Fibroblast of lung (primary cell): ENCODE measurements at places on chromosomes 11 and 22. TPM values are rescaled to one million over a fixed set of nuclear protein-coding genes. Genes with fewer than 3 reads are reported as not detected.

DNA sequence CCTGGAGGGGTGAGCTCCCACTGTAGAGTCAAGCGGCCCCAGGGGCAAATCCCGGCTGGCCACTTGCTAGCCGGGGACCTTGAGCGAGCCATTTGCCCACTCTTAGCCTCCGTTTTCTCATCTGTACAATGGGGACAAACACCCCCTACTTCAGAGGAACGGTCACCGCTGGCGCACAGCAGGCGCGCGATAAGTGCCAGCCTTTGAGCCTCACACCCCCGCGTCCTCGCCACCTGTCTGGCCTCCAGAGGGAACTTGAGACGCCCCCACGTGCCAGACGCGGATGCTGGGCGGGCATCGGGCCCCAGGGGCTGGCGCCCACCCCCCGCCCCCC lies 72.6 kb upstream of the TCF20 start:
- no peak for DNase-seq
- no peak overlapping the region for H3K27ac ChIP-seq
- H3K36me3 ChIP-seq = no peaks in the 10 kb centered on the region
- H3K4me1 ChIP-seq = no peaks in the 10 kb centered on the region
- H3K27me3 ChIP-seq = peaks cover 2% of the 10 kb centered on the region
- H3K4me3 ChIP-seq = no peak overlapping the region

GRCh38 chr11:134939905-134940304 lies 527.9 kb upstream of the B3GAT1 start:
- no peak overlapping the region for H3K27ac ChIP-seq
- no peaks in the 10 kb centered on the region for H3K27me3 ChIP-seq
- no peak overlapping the region for H3K4me3 ChIP-seq

DNA sequence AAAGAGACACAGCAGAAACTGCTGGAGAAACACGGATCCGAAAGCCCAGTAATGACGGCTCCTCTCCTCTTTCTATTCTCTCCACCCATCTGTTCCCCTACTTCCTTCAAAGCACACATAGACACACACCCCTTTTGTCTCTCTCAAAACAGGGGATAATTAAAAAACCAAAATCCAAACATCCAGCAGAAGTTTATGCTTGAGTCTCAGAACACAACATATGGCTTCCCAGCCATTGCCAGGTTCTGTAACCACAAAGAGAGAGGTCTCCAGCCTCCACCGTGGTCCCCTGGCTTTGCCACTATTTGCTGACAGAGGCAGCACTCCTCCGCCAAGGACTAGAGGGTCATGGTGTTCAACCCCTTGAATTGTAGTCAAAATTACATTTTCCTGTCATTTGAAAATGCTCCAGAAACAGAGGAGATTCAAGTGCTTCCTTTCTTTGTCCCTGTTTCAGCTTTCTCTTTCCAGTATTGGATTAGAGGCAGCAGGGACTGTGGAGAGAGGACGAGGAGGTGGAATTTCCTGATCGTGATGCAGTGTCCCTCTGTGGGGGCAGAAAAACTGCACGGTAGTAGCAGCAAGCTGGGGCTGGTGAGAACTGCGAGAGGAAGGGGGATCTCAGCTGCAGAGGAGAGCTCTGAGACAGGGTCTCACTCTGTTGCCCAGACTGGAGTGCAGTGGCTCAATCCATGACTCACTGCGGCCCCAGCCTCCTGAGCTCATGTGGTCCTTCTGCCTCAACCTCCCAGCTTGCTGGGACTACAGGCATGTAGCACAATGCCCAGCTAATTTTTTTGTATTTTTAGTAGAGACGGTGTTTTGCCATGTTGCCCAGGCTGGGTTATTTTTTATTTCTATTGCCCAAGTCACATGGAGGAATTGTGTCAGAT lies 60.3 kb downstream of the UBASH3B start:
- no peaks in the 10 kb centered on the region for H3K27me3 ChIP-seq
- no peak overlapping the region for H3K4me3 ChIP-seq
- DNase-seq = no peak
- no peak overlapping the region for H3K27ac ChIP-seq
- no peaks in the 10 kb centered on the region for H3K36me3 ChIP-seq

DNA sequence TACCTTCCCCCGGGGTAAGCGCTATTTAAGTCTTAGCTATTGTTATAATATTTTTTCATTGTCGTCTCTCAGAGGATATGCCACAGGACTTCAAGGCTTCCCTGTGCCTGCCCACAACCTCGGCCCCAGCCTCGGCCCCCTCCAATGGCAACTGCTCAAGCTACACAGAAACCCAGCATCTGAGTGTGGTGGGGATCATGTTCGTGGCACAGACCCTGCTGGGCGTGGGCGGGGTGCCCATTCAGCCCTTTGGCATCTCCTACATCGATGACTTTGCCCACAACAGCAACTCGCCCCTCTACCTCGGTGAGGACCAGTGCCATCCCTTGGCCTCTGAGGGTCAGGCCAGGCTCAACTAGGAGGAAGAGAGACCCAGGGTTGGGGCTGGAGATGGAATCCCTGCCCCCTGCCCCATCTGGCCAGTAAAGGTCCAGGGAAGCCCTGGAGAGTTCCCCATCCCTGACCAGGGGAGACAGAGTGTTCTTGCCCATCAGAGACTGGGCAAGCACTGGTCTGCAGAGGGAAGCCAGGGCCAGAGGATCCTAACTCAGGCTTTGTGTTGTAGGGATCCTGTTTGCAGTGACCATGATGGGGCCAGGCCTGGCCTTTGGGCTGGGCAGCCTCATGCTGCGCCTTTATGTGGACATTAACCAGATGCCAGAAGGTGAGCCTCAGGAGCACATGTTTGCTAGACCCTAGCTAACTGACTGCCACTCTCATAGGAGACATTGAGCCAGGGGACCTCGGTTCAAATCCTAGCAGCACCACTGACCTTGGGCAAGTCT lies 18.4 kb downstream of the SLCO2B1 start:
- H3K36me3 ChIP-seq = no peaks in the 10 kb centered on the region
- no peak overlapping the region for H3K4me3 ChIP-seq
- H3K4me1 ChIP-seq = no peaks in the 10 kb centered on the region
- no peak for DNase-seq
- H3K27me3 ChIP-seq = peaks cover 9% of the 10 kb centered on the region

- H3K4me1 ChIP-seq = no peaks in the 10 kb centered on the region
- no peaks in the 10 kb centered on the region for H3K27me3 ChIP-seq
- H3K36me3 ChIP-seq = no peaks in the 10 kb centered on the region
Observed at GRCh38 chr11:28209906-28210305, 101.7 kb downstream of the METTL15 start.

- no peaks in the 10 kb centered on the region for H3K36me3 ChIP-seq
- peaks cover 3% of the 10 kb centered on the region for H3K27me3 ChIP-seq
- H3K27ac ChIP-seq = no peak overlapping the region
- peak; percentile 70 for DNase-seq
Observed at GRCh38 chr22:22593964-22594656, 35.0 kb upstream of the PRAME start.

- H3K27me3 ChIP-seq = no peaks in the 10 kb centered on the region
- no peaks in the 10 kb centered on the region for H3K36me3 ChIP-seq
- no peak for DNase-seq
- no peaks in the 10 kb centered on the region for H3K4me1 ChIP-seq
Observed at GRCh38 chr11:2653198-2653551, 46.6 kb downstream of the KCNQ1OT1 start.

DNA sequence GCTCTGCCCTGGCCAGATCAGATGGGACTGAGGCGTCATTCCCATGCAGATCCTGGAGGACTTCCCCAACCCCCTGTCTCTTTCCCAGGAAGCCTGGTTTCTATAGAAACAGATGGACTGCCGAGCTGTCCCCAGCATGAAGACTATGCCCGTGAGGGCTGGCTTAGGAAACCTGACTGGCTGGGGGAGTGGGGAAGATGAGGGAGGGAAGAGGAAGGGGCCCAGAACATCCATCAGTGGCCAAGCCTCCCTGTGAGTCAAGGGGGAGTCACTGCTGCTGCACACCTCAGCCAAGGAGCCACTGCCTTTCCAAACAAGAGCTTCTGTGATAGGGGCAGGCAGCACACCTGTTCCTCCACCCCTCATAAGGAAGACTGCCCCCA lies 5.8 kb downstream of the TP53I11 start:
- H3K27ac ChIP-seq = no peak overlapping the region
- DNase-seq = no peak
- no peaks in the 10 kb centered on the region for H3K27me3 ChIP-seq
- peaks cover 17% of the 10 kb centered on the region for H3K4me1 ChIP-seq
- no peak overlapping the region for H3K4me3 ChIP-seq

DNA sequence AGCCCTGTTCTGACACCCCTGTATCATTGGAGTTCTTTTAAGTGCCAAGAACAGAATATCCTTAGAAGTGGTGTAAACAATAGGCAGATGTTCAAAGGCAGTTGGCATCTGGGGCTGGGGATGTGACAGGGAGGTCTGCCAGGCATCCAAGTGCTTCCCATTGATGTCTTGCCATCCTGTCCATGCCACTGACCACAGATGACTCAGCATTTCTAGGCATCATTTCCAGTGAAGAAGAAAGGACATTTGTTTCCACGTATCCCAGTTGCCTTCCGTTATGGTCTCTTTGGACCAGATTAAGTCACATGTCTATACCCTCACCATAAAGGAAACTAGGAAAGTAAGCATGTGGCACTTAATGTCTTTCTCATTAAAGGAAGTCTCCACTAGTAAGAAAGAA lies 76.7 kb upstream of the BARX2 start:
- H3K27me3 ChIP-seq = peaks cover 6% of the 10 kb centered on the region
- DNase-seq = no peak
- no peak overlapping the region for H3K27ac ChIP-seq
- H3K36me3 ChIP-seq = no peaks in the 10 kb centered on the region
- no peak overlapping the region for H3K4me3 ChIP-seq
- H3K4me1 ChIP-seq = no peaks in the 10 kb centered on the region

DNA sequence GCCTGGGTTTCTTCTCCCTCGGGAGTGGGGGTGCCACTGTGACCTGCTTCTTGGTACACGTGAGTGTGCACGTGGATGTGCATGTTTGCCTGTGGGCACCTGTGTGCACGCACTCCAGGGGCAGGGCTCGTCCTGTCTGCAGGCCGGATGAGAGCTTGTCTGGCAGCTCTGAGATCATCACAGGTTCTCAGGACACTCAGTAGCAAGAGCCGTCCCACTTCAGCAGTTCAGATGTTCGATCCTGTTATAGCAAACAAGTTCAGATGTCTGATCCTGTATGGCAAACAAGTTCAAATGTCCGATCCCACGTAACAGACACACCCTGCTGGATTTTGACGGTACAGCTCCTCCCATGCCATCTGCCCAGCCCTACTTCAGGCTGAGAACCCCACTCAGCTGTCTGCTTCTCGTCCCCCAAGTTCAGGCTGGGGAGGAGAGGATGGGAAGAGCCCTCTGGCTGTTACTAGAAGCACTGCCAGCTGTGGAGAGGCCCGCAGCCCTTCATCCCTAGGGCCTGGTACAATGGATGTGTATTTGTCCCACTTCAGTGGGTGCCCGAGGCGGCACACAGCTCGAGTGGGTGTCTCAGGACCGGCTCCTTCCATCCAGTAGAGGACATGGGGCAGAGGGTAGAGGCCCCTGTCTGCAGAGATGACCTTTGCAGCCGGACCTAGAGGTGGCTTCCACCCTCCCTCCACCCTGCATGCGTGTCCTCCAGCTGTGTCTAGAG lies 1126.9 kb downstream of the BRD1 start:
- no peak for DNase-seq
- H3K27me3 ChIP-seq = no peaks in the 10 kb centered on the region
- no peaks in the 10 kb centered on the region for H3K36me3 ChIP-seq
- H3K4me1 ChIP-seq = no peaks in the 10 kb centered on the region
- H3K4me3 ChIP-seq = no peak overlapping the region

DNA sequence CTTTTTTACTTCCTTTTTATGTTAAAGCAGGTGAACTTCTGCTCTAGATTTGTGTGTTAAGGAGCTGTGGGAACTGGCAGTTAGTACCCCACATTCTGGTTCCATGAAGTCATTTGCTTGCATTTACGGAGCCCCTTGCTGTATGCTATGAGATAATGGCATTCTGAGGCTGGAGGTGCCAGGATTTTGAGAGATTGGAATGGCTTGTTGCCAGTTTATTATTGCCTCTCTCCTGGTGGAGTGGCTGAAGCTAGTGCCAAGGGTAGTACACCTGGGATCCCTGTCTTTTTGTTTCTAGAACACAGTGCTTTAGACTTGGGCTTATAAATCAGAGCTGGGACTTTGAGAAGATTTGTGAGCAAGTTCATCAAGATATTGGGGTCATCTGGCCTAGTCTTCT lies 73.8 kb downstream of the STIM1 start:
- no peak overlapping the region for H3K4me3 ChIP-seq
- H3K36me3 ChIP-seq = no peaks in the 10 kb centered on the region
- no peaks in the 10 kb centered on the region for H3K27me3 ChIP-seq
- H3K27ac ChIP-seq = no peak overlapping the region
- no peaks in the 10 kb centered on the region for H3K4me1 ChIP-seq

GRCh38 chr22:44159221-44159620 lies 21.5 kb upstream of the PARVG start:
- no peaks in the 10 kb centered on the region for H3K36me3 ChIP-seq
- H3K4me3 ChIP-seq = no peak overlapping the region
- no peaks in the 10 kb centered on the region for H3K4me1 ChIP-seq

- no peaks in the 10 kb centered on the region for H3K36me3 ChIP-seq
- peak; percentile 54 for DNase-seq
- no peak overlapping the region for H3K27ac ChIP-seq
Observed at GRCh38 chr11:126072141-126072741, 9.6 kb upstream of the CDON start.

DNA sequence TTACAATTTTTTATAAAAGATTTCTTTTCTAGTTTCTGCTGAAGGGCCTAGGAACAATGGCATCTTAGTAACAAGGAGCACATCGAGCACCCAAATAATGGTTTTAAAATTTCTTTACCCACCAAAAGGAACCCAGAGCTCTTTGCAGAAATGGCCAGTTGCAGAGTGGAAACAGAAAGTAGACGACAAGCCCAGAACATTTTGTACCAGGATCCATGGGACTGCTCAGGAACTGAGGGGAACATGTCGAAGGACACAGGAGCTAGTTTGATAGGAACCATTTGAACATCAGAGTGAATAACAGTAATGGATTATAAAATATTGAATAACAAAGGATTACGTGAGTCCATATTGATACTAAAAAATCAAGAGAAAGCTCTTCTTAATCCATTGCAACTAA lies 17.3 kb downstream of the PANX1 start:
- H3K27me3 ChIP-seq = no peaks in the 10 kb centered on the region
- no peaks in the 10 kb centered on the region for H3K36me3 ChIP-seq
- peaks cover 14% of the 10 kb centered on the region for H3K4me1 ChIP-seq

GRCh38 chr11:11095831-11096723 lies 238.2 kb upstream of the ZBED5 start:
- H3K36me3 ChIP-seq = no peaks in the 10 kb centered on the region
- no peak overlapping the region for H3K4me3 ChIP-seq
- DNase-seq = no peak
- no peak overlapping the region for H3K27ac ChIP-seq
- peaks cover 11% of the 10 kb centered on the region for H3K27me3 ChIP-seq

- H3K4me3 ChIP-seq = no peak overlapping the region
- no peak overlapping the region for H3K27ac ChIP-seq
- H3K4me1 ChIP-seq = peaks cover 6% of the 10 kb centered on the region
- H3K36me3 ChIP-seq = no peaks in the 10 kb centered on the region
Observed at GRCh38 chr22:30650508-30651116, 15.0 kb downstream of the SLC35E4 start.

UPB1 gene
- polyA plus RNA-seq = 0.05 TPM in 1 of 2 replicates, not detected in the other

PLAAT3 gene
- 11.4 and 40.9 TPM in 2 replicates for polyA plus RNA-seq

OR5M10 gene
- not detected in 2 replicates for polyA plus RNA-seq

CARD18 gene
- polyA plus RNA-seq = not detected in 2 replicates

POLR2L gene
- 181 and 317 TPM in 2 replicates for polyA plus RNA-seq

RTL10 gene
- polyA plus RNA-seq = 5.6 and 6.5 TPM in 2 replicates

ELMOD1 gene
- polyA plus RNA-seq = 0.79 and 0.91 TPM in 2 replicates

MMP27 gene
- 0.08 and 0.14 TPM in 2 replicates for polyA plus RNA-seq

SLC22A6 gene
- not detected in 2 replicates for polyA plus RNA-seq

OR8D1 gene
- polyA plus RNA-seq = not detected in 2 replicates

RGL4 gene
- not detected in 2 replicates for polyA plus RNA-seq

OR5W2 gene
- polyA plus RNA-seq = not detected in 2 replicates

RCOR2 gene
- 1.8 and 3.9 TPM in 2 replicates for polyA plus RNA-seq

SIK3 gene
- polyA plus RNA-seq = 7.1 and 9.7 TPM in 2 replicates

OSM gene
- polyA plus RNA-seq = not detected in 2 replicates

ZBTB16 gene
- not detected in 2 replicates for polyA plus RNA-seq

CEP126 gene
- polyA plus RNA-seq = 2.5 and 4.7 TPM in 2 replicates
